ENCODE measurements at places on chromosomes 13 and 19.
A peak's percentile ranks its signal among the peaks of the same experiment; 100 is the strongest.

GRCh38 chr13:96053003-96053703 lies at the start of gene UGGT2:
UGGT2 (minus strand) TSS chr13:96053401; CDS start chr13:96053312, 89 bp downstream.
- DNase-seq: no peak

- DNase-seq: no peak
These were observed 469.2 kb downstream of the COG6 start for GRCh38 chr13:40124633-40125015.

DNA sequence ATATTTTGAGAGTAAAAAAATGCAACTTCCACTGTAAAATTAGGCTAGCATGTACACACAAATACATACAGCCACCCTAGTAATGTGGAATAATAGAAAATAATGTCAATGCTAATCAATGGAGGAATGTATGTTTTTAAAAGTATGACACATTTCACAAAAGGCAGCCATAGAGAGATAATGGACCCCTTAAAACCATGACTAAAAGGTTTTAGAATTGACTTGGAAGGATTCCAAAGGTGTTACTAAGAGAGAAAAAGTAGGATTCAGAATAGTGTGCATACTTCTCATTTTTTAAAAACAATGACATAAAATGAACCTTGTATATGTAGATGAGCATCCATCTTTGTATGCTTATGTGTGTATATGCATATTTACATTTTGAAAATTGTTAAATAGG lies 597.9 kb upstream of the PCDH9 start:
- DNase-seq: no peak

DNA sequence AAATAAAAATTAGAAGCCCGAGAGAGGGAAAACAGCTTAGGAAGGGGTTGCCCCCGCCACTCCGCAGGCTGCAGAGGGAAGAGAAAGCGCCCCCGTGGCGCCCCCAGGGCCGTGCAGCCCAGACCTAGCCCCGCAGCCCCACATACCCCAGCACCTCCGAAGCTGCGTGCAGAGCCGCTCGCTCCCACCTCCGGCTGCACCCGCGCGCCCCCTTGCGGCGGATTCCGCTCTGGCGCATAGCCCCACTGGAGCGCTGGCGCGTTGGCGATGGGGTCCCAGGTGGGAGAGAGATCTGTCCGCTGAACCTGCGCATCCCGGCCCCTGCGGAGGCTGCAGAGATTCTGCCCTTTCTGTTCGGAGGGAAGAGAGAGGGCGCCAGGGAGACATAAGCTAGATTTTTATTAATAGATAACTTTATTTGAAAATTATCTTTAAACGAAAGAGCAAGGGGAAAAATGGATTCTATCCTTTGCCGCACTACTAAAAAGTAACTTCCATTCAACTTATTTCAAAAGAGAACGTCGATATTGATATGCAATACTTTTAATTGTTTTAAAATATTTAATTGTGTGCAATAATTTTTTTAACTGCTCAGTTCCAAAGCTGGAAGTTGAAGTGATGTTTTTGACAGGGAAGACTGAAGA lies 11.7 kb upstream of the CLN5 start:
- peak; percentile 94 for DNase-seq

- no peak for DNase-seq
These were observed 32.5 kb downstream of the BRD4 start for GRCh38 chr19:15299568-15300409.

- no peak for DNase-seq
These were observed 352.6 kb downstream of the ENOX1 start for GRCh38 chr13:43434191-43434590.

GRCh38 chr19:38290631-38291147 lies 13.4 kb upstream of the C19orf33 start:
- no peak for DNase-seq

GRCh38 chr13:79297128-79297527 lies 108.9 kb downstream of the RBM26 start:
- DNase-seq: no peak

- no peak for DNase-seq
These were observed 3.1 kb upstream of the FXYD5 start for GRCh38 chr19:35151273-35152065.

- DNase-seq: no peak
These were observed 8.6 kb upstream of the SERP2 start for GRCh38 chr13:44365008-44365407.

GRCh38 chr19:1907563-1908363 lies 2.6 kb downstream of the ADAT3 start:
- no peak for DNase-seq

DNA sequence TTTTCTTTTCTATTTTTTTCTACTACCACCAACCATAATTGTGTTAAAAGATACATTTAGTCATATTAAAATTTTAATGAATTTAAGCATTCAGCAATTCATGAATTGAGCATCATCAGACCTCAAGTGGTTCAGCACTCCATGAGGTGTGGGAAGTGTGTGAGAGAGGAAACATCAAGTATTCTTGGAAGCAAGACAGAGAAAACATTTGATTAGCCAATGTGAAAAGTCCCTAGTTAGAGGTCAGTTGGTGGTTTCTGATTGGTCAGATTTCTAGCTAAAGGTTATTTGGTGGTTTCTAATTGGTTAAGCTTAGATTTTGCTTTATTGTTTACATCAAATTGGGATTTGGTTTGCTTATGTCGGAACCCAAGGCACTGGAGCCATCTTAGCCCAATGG lies 134.7 kb downstream of the KLF5 start:
- no peak for DNase-seq

DNA sequence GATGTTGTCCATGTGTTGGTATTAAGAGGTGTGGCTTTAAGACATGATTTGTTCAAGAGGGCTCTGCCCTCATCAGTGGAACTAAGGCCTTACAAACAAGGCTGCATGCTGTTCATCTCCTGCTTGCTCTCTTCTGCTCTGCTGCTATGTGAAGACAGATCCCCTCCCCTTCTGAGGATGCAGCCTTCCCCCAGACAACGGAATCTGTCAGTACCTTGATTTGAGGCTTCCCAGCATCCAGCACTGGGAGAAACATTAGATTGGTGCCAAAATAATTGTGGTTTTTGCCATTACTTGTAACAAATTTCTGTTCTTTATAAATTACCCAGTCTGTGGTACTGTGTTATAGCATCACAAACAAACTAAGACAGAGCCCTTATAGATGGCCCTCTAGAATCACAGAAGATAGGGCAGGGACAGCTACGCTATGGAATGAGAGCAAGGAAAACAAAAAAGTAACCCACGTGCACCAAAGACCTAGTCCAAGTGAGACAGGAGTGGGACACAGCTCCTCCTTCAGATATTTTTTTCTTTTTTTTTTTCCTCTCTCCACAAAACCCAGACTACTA lies 151.5 kb upstream of the RXFP2 start:
- DNase-seq: no peak

- DNase-seq: peak; percentile 58
These were observed 1.0 kb downstream of the CLPP start for GRCh38 chr19:6362351-6362801.

GRCh38 chr13:72427757-72428528 lies 299.5 kb downstream of the MZT1 start:
- no peak for DNase-seq

GRCh38 chr19:50512999-50513745 lies 541 bp downstream of the ASPDH start:
- DNase-seq: no peak

DNA sequence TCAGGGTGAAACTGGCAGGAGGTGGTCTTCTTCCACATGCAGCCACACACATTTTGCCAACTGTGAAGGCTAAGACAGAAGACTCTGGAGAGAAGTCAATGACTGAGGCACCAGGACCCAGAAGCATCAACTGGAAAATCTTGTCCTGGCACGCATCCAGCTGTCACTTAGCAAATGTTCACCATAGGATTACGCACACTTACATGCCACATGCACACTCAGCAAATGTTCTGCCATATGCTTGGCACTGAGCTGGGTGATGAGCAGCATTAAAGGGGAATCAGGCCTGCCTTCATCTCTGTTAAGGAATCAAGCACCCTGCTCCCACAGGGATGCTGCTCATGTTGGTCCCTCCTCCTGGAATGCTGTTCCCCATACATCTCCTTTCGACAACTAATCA lies 5.1 kb downstream of the ZNF599 start:
- no peak for DNase-seq

- no peak for DNase-seq
These were observed 114.3 kb downstream of the TEX26 start for GRCh38 chr13:31046711-31047279.

- no peak for DNase-seq
These were observed 89.2 kb downstream of the DHRS12 start for GRCh38 chr13:51714663-51715168.

GRCh38 chr19:18156841-18157464 lies 4.0 kb downstream of the PIK3R2 start:
- no peak for DNase-seq

- DNase-seq: no peak
These were observed 48.4 kb downstream of the CAB39L start for GRCh38 chr13:49395451-49395865.

GRCh38 chr13:112582263-112582662 lies 5.7 kb downstream of the TUBGCP3 start:
- no peak for DNase-seq

DNA sequence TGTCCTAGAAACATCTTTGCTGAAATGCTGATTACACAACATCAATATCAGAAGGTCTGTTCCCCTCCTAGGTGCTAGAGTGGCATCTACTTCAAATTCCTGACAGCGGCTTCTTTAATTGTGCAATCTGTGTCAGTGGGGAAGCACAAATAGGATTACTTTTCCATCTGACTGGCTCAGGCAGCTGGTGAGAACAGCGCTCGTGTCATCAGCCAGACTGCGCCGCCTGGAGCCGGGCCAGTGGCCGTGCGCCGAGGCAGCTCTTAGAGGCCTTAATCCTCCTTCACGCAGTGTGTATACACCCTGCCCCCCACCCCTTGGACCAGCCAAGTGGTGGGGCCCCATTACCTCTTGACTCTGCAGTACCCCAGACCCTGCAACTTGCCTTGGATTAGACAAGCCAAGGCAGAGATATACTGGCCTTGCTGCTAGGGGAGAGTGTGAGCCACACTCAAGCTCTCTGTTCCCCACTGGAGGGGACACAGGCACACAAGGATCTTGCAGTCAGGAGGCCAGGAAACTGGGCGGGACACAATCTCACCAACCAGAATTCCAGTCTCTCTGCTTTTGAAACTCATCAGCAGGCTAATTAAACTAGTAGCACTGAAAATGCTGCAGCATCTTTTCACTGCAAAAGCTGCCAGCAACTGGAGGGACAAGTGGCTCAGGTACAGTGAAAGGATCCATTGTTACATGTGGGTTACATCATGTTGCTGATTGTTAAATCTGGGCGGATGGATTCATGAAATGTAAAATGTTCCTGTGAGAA lies 48.9 kb upstream of the EPHX3 start:
- no peak for DNase-seq

GRCh38 chr19:21566073-21566472 lies 60.7 kb downstream of the ZNF429 start:
- DNase-seq: no peak

GRCh38 chr19:2208975-2209374 lies 27.2 kb downstream of the PLEKHJ1 start:
- no peak for DNase-seq

- DNase-seq: no peak
These were observed 135.2 kb downstream of the DCT start for GRCh38 chr13:94344126-94344818.

DNA sequence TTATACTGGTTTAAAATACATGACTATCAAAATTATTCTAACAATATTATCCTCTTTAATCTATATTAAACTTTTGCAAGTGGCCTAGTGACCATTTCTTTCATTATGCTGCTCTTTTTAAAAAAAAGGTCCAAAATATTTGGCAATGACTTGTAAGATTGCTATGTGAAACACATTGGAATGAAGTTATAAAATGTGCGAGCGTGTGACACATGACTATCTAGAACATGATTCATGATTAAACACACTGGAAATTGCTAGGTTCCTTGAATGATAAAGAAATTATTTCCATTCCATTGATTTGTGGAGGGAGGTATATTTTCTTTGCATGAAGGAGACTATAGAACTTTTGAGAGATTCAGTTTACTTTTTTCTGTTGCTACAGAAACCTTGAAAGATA lies 739.1 kb downstream of the DIAPH3 start:
- DNase-seq: no peak

DNA sequence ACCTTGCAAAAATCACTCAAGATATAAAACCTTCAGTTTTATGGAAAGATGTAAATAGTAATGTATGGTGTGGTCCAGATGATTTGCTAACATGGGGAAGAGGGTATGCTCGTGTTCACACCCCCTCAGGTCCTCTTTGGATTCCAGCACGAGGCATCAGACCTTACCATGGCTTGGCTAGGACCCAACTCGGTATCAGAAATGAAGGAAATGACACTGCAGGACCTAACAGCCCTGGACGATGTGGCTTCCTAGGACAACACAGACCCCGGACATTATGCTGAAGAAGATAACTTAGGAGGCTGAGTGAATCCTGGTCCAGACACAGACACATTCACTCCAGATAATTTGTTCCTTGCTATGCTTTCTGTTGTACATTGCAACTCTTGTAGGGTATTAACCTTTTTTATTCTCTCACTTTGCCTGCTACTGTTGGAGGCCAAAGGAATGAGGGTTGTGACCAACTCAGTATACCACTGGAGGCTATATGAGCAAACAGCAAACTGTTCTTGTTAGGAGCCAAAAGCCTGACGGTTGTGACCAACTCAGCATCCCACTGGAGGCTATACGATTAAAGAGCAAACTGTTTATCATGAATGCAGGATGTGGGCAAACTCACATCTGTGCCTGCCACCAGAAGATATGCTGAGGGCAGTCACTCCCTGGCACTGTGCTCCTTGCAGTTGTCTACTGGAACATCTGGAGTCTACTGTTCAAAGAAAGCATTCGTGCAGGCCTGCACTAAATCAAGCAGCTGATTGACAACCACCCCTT lies 121.7 kb downstream of the ZNF429 start:
- DNase-seq: no peak

DNA sequence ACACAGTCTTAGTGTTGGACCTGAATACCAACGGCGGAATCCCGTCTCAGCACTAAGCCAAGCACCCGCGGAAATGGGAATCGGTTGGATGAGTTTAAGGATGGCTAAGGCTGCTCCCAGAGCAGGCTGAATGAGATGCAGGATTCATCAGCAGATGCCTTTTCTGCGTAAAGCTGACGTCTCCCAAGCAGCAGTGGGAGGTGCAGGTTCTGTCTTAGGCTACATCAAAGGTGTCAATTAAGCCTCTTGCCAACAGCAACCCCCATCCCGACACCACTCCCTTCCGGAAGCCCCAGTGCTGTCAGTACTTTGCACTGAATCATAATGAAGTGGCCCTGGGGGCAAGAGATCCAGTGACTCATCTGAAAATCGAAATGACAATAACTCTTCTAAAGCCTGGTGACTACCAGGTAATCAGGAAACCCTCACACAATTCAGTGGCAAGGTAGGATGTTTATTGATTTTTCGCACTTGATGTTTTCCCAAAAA lies 275.6 kb downstream of the DCLK1 start:
- no peak for DNase-seq

DNA sequence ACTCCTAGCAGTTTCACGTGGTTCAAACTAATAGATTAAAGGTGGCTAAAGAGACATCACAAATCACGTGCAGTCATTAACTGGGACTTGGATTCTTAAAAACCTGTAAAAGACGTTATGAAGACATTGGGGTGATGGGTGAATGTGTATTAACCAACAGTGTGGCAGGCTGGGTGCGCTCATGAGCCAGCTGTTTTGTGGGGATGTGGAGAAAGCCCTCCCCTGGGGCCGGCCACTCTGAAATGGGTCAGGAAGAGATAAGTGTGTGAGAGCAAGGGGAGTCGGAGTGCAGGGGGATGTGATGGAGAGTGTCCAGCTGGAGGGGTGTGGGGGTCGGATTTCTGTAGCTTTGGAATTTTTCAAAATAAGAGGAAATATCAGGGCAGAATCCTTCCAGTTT lies 10.4 kb downstream of the UPF1 start:
- DNase-seq: no peak

- no peak for DNase-seq
These were observed 55.8 kb downstream of the MTMR6 start for GRCh38 chr13:25231517-25231916.
